ENCODE measurements at places on chromosomes 4 and X.

GRCh38 chr4:95985051-95985450, 145.2 kb downstream of the PDHA2 start:
- DNase-seq = no peak

GRCh38 chr4:30950737-30951136, 230.6 kb downstream of the PCDH7 start:
- no peak for DNase-seq

DNA sequence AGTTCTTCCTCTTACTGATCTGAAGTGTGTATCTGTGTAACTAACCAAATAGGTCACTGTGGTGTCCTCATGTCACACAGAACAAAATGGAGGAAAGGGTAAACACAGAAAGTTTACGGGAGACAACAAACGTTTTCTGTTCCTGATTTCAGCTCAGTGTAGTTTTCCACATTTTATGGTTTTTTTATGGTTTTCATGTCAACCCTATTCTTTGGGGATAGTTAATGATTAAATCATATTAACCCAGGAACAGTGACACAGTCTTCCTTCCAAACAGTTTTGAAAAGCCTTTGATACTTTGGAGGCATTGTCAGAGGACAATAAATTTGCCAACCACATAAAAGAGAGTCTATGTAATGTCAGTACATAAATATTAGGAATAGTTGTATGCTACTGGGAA, 4.2 kb downstream of the LNX1 start:
- DNase-seq = no peak

GRCh38 chr4:118723369-118723768, 38.2 kb downstream of the METTL14 start:
- no peak for DNase-seq

- no peak for DNase-seq
Observed at GRCh38 chr4:112069110-112069509, 76.1 kb upstream of the FAM241A start.

- no peak for DNase-seq
Observed at GRCh38 chr4:52606726-52607125, 52.4 kb downstream of the USP46 start.

- DNase-seq = no peak
Observed at GRCh38 chr4:104967034-104967401, 179.7 kb upstream of the TET2 start.

GRCh38 chr4:180640193-180640592, 1603.0 kb upstream of the TENM3 start:
- no peak for DNase-seq

- DNase-seq = no peak
Observed at GRCh38 chr4:83189631-83190136, 75.2 kb upstream of the PLAC8 start.

GRCh38 chr4:73527196-73527595, 45.7 kb downstream of the AFM start:
- DNase-seq = no peak

- no peak for DNase-seq
Observed at GRCh38 chrX:134753718-134754008, 95.4 kb upstream of the PLAC1 start.

DNA sequence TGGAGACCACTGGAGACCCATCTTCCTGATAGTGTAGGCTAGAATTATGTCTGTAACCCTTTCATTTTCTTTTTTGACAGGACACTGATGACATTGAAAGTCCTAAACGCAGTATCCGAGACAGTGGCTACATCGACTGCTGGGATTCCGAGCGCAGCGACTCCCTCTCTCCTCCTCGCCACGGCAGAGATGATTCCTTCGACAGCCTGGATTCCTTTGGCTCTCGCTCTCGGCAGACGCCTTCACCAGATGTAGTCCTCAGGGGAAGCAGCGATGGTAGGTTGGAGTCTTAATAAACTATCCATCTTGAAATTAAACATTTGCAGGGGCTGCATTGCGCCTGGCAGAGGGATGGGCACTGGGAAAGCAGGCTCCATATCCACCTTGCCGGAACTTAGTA, 75.4 kb downstream of the LIMCH1 start:
- peak; percentile 51 for DNase-seq
